ENCODE measurements at places on chromosomes 4 and X.

DNA sequence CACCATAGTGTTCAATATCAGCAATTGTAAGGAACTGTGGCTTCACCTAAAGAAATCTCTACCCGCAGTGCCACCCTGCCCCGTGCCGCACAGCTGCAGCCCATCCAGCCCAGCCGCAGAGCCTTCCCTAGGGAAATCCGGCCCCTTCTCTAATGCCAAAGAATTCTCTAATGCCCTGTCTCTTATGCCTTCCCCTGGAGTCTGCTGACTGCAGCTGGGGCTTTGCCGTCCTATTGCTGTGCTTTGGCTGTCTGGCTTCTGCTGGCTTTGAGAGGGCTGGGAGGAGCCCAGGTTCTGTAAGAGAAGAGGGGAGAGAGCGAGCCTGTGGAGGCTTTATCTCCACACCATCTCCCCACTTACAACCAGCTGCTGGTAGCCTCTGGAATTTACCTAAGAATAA lies 85.9 kb upstream of the HELT start:
- DNase-seq, result no peak

GRCh38 chrX:11210415-11210801 lies 82.8 kb upstream of the AMELX start:
- DNase-seq, result no peak

- DNase-seq, result no peak
These were observed 2.9 kb upstream of the KLHL2 start for GRCh38 chr4:165204462-165204830.

- DNase-seq, result no peak
These were observed 3.4 kb downstream of the SMR3A start for GRCh38 chr4:70364002-70364401.

GRCh38 chr4:143202824-143203223 lies 18.1 kb downstream of the USP38 start:
- DNase-seq, result no peak

GRCh38 chr4:12499693-12500092 lies 984.4 kb downstream of the RAB28 start:
- DNase-seq, result no peak

DNA sequence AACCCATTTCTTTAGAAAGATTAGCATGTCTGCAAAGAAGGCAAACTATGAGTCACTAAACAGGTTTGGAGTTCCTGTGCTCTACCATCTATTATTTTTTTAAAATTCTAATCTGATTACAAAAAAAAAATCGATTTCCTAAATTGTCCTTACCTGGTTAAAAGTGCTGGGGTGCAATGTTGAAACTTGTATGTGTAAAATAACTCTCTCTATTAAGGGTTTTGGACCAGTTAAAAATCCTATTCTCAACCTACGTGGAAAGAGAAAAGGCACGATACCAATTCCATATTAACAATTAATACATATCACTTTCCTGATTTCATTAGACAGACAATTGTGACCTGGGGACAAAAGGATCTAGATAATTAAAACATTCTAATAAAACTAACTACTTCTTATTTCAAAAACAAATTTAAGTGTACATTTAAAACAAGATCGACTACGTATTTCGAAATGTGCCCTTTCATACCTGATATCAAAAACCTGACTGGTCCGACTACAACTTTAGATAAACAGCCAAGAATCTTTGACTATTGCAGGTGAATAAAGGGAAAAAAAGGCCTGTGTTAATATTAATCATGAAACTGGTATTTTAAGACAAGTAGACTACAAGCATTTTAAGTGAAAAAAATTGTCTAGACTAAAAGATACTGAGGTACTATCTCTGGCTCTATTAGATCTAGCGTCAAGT lies 21.2 kb downstream of the AADAT start:
- DNase-seq, result no peak

DNA sequence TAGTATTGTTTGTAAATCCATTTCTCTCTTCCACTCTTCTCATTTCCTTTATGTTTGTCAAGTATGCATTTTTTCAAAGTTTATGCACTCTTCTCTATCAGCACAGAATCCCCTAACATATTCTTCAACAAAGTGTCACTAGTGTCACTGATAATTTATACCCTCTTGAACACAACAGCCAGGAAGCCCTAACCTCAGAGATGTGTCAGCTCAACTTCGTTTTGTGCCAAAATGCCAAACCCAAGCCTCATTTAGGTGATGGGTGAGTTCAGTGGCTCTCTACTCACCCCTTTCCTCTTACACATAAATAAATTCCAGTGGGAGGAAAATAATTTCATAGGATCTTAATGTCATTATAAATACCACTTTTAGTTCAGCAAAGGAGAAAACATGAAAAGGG lies 22.4 kb upstream of the P2RY10 start:
- DNase-seq, result no peak

DNA sequence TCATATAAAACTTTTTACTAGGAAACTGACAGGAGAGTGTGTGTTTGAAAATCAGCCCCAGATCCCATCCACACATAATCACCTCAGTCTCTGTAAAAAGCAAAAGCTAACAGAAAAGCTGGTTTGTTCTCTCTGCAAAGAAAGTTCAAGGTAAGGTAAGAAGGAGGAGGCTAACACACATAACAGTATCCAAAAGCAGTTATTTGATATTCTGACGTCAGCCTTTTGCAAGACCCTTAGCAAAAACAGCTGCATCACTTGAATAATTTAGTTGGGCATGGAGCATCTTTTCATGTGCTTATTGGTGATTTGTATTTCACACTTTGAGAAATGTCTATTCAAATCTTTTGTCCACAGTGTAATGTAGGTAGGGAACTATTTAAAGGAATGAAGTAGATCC lies 5.5 kb downstream of the TCEAL9 start:
- DNase-seq, result no peak

DNA sequence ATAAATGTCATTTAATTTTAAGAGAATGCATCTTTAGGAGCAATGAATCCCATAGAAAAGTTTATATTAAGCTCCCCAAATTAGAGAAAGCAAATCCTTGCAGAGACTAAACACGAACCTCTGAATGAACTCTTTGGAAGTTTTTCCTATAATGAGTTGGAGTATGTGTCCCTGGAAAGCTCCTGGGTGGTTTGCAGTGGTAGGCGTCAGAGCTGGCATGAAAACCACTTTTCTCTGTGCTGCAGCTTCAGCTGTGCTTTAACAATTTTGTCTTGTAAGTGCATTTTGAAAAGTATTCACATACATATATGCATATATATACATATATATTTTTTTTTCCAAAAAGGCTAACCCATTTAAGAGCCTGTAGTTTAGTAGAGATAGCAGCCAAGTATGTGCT lies 148.7 kb upstream of the TBC1D9 start:
- DNase-seq, result no peak

GRCh38 chrX:71669492-71669891 lies 2.1 kb downstream of the LOC101059915 start:
- no peak for DNase-seq

GRCh38 chr4:47383829-47384427 lies 79.6 kb downstream of the COMMD8 start:
- DNase-seq, result peak; percentile 8

DNA sequence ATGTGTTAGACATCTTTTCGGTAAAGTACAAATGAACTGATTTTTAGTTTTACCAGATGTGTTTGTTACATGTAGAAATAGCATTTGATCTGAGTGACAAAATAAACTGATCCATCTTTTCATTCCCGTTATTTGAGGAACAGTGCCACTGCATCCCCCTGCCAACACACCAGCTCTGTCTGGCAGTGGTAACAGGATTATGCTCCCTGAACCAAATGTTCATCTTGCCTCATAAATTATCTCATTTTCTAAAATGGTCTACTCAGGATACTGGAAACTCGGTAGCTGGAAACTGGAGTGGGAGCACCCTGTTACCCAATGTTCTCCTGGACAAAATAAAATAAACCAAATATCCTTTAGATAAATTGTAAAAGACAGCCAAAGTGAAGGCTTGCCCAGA lies 171.6 kb downstream of the FAT4 start:
- DNase-seq, result no peak

GRCh38 chr4:150769248-150769647 lies 187.3 kb downstream of the MAB21L2 start:
- no peak for DNase-seq

GRCh38 chr4:62940229-62940628 lies 1469.0 kb downstream of the TECRL start:
- no peak for DNase-seq
